ENCODE measurements at places on chromosomes 2 and 18. TPM values are rescaled to one million over a fixed set of nuclear protein-coding genes. Genes with fewer than 3 reads are reported as not detected.

MEIS1 gene
- 3.8 TPM for total RNA-seq

LRRFIP1 gene
- 98.2 TPM for total RNA-seq

UNC50 gene
- 31.1 TPM for total RNA-seq

DNAH7 gene
- 1.4 TPM for total RNA-seq
